ENCODE measurements at places on chromosomes 12 and 14. TPM values are rescaled to one million over a fixed set of nuclear protein-coding genes. Genes with fewer than 3 reads are reported as not detected.

GYS2 gene
- not detected for total RNA-seq

SERPINA9 gene
- total RNA-seq = not detected

TMEM106C gene
- 35.1 TPM for total RNA-seq

KRT72 gene
- total RNA-seq = not detected

SSTR1 gene
- total RNA-seq = 4.3 TPM

PTPRB gene
- 93.6 TPM for total RNA-seq
